ENCODE measurements at places on chromosomes 1 and 21.

GRCh38 chr1:192867180-192867579 lies 58.3 kb downstream of the RGS2 start:
- no peak for DNase-seq

- no peak for DNase-seq
Observed at GRCh38 chr1:162376691-162377090, at the start of gene SPATA46. Gene SPATA46 (minus strand): TSS chr1:162376854. CDS start chr1:162376790, 64 bp downstream.

- DNase-seq: no peak
Observed at GRCh38 chr1:228989992-228990827, 254.9 kb downstream of the RHOU start.

GRCh38 chr1:34865981-34866761 lies 6.6 kb upstream of the SMIM12 start:
- peak; percentile 94 for DNase-seq

DNA sequence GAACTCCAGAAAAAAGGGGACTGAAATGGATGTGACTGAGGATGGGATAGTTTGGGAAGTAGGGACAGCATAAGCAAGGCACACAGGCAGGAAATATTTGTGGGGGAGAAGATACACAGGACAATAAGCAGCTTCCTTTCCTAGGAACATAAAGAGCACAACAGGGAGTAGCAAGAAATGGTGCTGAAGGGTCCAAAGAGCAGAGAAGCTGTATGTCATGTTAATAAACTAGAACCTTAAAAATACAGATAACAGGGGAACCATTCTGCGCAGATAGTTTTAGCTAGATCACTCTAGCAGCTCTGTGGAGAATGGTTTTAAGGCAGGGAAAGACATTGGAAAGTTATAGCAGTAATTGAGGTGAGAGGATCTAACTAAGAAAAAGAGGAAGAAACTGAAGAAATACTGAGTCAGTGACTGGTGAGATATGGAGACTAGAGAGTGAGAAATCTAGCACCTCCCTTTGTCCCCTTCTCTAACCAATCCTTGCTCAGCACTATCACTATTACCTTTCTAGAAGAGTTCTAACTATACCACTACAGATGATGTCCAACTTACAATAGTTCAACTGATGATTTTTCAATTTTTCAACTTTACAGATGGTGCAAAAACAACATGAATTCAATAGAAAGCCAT lies 95.0 kb downstream of the CDC42BPA start:
- DNase-seq: no peak

DNA sequence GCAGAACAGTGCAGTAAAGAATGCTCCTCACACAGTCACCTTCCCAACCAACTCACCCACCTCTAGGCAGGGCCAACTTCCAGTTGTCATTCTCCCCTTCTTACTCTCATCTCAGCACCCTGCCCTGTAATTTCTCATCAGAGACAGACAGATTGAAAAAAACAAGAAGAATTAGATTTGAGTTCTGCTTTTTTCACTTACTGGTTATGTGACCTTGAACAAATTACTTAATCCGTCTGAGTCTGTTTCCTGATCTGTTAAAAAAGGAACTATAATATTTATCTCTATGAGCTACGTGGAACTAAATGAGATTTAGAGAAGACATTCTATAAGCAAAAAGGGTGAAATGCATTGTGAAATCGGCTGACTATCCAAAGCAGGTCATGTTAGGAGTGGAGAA lies 330.3 kb downstream of the ZNF326 start:
- DNase-seq: no peak

GRCh38 chr1:19010995-19011844 lies 54.7 kb upstream of the IFFO2 start:
- DNase-seq: peak; percentile 73

DNA sequence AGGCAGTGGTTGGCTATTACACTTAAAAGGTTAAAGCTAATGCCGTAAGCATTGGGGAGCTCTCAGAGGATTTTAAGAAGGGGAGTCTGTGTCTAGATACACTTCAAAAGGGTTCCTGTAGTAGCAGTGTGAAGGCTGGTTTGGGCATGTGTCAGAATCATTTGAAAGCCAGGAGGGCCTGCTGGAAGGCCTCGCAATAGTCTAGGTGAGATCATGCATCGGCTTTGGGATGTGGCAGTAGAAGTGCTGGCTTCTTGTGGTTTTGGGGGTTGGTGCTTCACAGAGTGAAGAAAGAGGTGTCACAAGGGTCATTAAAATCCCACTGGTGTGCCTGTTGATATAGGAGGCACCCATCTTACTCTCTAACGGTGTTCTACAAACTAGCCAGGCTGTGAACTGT lies 85.7 kb downstream of the ST6GALNAC3 start:
- no peak for DNase-seq

GRCh38 chr1:151945725-151946722 lies 36.7 kb upstream of the THEM4 start:
- DNase-seq: peak; percentile 42

DNA sequence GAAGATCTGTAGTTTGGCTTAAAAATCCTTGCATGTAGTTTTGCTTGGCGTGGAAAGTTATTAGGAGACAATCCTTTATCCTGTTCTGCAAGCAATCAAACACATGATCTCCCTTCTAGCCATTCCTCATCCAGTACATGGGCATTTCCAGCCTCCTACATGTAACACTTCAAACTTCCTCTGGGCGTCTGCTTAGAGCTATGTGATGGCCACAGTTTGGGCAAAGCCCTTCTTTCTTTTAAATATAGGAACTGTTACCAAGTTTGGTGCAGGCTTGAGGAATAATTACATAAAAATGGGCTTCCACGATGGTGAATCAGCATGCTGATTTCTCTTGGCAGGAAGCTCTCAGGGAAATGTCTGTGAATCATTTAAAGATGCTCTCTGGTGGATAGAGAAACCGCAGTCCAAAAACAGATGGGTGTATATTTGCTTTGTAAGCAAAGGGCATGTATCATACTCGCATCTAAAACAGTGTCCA lies 176.9 kb upstream of the FMN2 start:
- no peak for DNase-seq

DNA sequence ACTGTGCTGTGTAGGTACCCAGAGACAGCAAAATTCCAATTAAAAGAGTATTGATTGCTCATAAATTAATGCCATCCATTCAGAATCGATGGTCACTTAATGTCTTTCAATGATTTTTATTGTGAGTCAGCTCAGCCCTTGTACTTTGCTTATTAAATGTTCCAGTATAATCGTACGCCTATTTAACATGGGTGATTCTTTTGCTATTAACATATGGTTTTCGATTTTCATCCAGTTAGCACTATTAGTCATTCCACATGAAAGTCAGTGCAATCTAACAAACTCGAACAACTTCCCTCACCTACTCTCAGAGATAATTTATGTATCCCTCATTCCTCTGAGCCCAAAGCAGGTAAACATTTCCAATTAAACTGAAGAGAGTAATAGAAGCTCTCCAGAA lies 109.6 kb upstream of the APP start:
- DNase-seq: no peak

- no peak for DNase-seq
Observed at GRCh38 chr1:18661404-18662285, 31.0 kb downstream of the PAX7 start.

DNA sequence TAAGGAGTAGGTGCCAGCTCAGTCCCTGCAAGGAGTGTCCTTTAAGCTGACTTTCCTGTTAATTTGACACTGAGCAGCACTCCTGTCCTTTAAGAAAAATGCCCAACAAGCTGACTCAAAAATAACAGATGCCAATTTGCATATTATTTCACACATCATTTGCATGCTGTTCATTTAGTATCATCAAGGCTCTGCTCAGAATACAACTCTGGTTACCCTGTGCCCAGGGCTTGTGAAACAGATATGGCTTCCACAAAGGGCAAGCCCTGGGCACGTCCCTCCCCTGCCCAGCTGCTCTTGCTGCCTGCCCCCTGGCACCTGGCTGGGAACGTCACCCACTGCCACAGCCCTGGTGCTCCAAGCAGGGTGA lies 10.3 kb downstream of the KCNN3 start:
- DNase-seq: no peak

- no peak for DNase-seq
Observed at GRCh38 chr1:44605914-44606615, 68.2 kb downstream of the TMEM53 start.

- DNase-seq: no peak
Observed at GRCh38 chr21:17527240-17527639, 14.4 kb downstream of the CXADR start.

DNA sequence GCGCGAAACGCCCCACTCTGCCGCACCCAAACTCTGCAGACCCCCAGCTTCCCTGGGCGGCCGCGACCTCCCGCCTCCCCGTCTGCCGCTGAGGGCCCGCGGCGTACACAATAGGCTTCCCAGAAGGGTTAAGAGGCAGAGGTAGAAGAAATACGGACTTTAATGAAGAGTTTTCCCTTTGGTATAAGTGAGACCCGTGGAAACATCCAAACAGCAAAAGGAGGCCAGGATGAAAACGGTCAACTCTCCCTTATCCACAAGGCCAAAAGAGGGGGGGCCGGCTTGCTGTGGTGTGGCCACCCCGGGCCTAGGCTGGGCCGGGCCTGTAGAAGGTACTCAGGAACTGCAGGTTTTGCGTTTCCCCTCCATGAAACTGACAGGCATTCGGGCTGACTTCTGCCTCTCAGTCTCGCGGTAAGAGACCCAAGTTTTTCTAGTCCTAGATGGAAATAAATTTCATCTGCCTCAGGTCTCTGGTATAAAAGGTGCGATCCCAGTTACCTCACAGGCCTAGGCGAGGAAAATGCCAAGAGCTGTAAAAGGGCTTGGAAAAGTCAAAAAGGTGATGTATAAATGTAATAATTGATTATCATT lies 671 bp upstream of the PYGO2 start:
- DNase-seq: no peak

DNA sequence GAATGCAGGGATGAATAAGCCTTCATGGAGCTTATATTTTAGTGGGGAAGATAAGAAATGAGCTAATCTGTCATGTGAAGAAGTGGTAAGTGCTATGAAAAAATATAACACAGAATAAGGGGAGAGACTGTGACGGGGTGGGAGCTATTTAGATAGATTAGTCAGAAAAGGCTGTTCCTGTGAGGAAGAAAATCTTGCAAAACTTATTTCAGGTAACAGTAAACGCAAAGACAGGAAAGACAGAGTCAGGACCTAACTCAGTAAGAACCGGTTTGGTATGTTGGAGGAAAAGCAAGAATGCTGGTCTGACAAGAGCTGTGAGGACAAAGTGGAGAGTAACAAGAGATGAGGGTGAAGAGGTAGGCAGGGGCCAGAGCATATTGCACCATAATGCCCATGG lies 22.0 kb downstream of the GNAI3 start:
- no peak for DNase-seq

GRCh38 chr1:77459881-77460280 lies 178.1 kb downstream of the AK5 start:
- no peak for DNase-seq

- no peak for DNase-seq
Observed at GRCh38 chr1:53071167-53071865, 9.3 kb downstream of the PODN start.

DNA sequence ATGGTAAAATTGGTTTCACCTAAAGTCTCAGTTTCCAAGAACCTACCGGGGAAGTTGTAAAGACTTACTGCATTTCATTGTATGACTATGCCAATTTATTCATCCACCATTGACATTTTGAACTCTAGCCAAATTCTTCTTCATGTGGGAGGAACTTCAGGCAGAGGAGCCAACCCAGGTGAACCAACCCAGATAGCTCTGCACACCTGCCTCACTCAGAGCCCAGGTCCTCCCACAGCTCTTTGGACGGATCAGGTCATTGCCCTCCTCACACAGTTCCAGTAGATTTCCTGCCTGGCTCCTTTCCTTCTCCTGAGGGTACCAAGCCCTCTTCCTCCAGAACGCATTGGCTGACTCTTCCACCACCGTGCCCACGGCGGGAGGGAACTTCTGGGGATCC lies 121.7 kb downstream of the DTL start:
- no peak for DNase-seq
